ENCODE measurements at places on chromosomes 6 and 20.

DNA sequence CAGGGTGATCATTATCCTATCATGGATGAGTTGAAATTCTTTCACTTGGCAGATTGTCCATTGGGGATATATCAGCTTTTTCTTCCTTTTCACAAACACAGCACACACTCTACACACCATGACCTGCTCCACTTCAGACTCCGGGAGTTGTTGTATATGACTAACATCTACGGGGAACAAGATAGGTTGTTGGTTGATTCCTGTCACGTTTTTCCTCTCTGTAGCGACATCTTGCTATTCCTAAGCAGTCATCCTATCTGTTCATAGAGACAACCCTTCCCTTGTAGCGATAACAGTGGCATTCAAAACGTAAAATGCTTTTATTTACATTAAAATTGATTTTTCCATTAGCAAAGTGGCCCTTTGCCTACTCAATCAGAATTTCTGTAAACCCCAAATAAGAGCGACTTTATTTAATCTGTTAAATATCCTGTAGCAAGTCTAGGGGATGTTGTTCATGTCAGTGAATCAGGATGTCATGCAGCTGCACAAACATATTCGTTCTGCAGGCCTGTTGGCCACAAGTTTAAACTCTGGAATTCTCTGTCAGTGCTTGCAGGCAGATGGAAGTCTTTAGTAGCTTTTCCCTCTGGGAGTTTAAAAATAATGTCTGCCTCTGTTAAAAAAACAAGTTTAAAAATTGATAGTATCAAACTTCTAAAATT, 23.1 kb downstream of the PHACTR2 start:
- DNase-seq: no peak

DNA sequence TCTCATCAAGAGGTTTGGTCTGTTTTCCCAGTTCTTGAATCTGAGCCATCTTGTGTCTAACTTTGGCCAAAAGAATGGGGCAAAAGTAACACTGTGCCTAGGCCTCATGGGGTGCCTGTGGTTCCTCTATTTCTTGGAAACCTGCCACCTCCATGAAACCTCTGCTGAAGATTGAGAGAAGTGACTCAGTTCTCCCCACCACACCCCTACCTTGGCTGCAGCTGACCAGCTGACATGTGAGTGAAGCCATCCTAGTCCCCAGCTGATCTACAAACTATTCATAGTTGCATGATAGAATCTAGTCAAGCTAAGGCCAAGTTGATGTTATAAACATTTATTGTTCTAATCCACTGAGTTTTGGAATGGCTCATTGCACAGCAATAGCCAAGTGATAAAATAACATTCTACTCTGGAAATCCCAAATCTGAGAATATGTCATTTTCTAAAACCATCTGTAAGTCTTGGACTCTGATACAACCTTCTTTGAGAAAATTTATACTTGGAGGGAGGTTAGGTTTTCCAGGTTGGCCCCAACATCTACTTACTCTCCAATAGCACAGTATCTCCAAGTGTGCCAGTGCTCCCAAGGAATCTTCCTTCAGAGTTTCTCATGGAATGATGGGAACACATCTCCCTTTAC, 107.0 kb upstream of the SMLR1 start:
- DNase-seq: no peak

DNA sequence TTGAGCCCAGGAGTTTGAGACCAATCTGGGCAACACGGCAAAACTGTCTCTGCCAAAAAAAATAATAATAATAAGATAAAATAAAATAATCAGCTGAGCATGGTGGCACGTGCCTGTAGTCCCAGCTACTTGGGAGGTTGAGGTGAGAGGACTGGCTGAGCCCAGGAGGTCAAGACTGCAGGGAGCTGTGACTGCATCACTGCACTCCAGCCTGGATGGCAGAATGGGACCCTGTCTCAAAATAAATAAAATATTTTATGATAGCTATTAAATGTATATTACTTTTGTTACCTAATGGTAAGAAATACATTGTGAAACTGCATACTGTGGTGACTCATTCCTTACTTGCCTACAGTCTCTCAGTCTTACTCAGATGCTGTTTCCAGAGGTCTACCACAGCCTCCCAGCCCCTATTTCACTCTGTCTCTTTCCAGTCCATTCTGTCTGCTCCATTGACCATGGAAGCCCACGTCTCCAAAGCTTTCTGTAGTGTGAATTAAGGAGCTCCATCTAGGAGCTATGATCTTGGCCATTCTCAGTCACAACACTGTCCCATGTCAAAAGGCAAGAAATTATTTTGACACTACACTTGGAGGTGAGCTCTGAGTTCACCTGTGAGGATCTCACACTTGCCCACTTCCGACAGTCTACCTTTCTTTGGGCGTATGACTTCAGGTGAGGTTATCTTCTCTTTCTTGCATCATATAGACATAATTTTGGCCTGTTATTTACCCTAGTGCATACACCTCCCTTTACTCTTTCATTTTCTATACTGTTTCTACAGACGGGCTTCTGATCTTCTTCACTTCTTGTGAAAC, 22.4 kb upstream of the SNX9 start:
- DNase-seq: no peak

- no peak for DNase-seq
These were observed 162.5 kb downstream of the MMS22L start for GRCh38 chr6:97120511-97120910.

DNA sequence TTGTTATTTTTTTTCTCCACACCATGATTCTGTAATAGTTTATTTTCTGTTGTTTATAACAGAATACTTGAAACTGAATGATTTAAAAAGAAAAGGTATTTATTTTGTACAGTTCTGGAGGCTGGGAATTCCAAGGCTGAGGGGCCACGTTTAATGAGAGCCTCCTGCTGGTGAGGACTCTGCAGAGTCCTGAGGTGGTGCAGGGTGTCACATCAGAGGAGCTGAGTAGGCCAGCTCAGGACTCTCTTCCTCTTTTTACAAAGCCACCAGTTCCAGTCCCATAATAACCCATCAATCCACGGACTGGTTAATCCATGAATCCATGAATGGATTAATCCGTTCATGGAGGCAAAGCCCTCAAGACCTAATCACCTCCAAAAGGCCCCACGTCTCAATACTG, 71.6 kb downstream of the TFAP2A start:
- DNase-seq: no peak

DNA sequence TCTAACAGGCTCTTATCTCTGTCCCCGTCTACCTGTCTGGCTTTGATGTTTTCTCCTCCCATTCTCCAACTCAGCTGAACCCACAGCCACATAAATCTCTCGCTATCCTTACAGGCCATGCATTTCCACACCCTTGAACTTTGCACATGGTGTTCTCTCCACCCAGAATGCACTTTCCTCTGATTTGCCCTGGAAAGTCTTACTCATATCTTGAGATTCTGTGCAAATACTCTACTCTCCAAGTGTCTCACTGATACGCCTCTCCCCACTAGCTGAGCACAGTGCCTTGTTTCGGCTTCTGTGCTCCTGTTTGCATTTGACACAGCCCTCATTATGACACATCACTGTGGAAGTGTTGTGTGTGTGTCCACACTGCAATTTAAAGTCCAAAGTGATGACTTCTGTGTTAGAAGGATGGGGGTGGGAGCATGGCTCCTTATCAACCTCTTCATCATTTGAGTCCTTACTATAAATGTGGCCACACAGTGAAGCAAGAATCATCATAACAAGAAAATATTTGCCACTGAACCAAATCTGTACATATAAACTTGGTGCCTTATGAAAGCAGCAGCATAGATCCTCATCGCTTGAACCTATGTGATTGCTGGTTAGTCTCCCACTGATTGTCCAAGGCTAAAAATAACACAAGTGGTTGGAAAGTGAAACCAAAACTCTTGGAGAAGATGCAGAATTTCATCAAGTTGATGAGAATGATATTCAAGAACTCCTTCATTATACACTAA, 5.5 kb upstream of the PRELID3B start:
- DNase-seq: no peak

All from WERI-Rb-1 (cell line).